ENCODE measurements at places on chromosomes 11 and 22. TPM values are rescaled to one million over a fixed set of nuclear protein-coding genes. Genes with fewer than 3 reads are reported as not detected.
A peak's percentile ranks its signal among the peaks of the same experiment; 100 is the strongest.

The SREBF2 gene
- total RNA-seq, result 194 TPM

The TMEM191C gene
- 2.1 TPM for total RNA-seq

The SLC17A6 gene
- 1.4 TPM for total RNA-seq

GRCh38 chr22:48943567-48944432 lies 883.9 kb downstream of the BRD1 start:
- peak; percentile 40 for DNase-seq
- H3K27ac ChIP-seq, result peak overlapping the region; percentile 22
- no peaks in the 10 kb centered on the region for H3K27me3 ChIP-seq
- H3K36me3 ChIP-seq, result no peaks in the 10 kb centered on the region

The APOBEC3F gene
- total RNA-seq, result 5.9 TPM

The LRRC75B gene
- total RNA-seq, result 15.4 TPM

The APOA4 gene
- total RNA-seq, result not detected

DNA sequence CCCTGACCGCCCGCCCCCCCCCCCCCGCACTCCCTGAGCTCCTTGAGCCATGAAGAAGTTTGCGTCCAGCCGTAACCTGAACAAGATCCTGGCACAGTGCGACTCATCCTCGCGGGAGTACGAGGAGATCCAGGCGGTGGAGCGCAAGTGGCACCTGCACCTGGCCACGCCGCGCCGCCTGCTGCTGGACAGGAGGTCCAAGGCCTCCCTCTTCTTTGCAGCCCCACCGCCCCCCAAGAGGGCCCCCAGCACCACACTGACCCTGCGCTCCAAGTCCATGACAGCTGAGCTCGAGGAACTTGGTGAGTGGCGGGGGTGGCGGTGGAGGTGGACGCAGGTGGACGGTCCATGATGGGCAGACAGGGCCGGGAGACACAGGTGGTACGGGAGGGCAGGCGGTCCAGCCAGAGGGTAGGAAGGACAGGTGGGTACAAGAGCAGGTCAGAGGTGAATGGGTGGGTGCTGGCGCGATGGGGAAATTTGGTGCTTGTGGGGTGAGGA lies 32.1 kb upstream of the ACR start:
- H3K27ac ChIP-seq, result no peak overlapping the region
- peaks cover 7% of the 10 kb centered on the region for H3K36me3 ChIP-seq
- peaks cover 32% of the 10 kb centered on the region for H3K4me1 ChIP-seq
- DNase-seq, result no peak

The C1QTNF5 gene
- 2.1 TPM for total RNA-seq

DNA sequence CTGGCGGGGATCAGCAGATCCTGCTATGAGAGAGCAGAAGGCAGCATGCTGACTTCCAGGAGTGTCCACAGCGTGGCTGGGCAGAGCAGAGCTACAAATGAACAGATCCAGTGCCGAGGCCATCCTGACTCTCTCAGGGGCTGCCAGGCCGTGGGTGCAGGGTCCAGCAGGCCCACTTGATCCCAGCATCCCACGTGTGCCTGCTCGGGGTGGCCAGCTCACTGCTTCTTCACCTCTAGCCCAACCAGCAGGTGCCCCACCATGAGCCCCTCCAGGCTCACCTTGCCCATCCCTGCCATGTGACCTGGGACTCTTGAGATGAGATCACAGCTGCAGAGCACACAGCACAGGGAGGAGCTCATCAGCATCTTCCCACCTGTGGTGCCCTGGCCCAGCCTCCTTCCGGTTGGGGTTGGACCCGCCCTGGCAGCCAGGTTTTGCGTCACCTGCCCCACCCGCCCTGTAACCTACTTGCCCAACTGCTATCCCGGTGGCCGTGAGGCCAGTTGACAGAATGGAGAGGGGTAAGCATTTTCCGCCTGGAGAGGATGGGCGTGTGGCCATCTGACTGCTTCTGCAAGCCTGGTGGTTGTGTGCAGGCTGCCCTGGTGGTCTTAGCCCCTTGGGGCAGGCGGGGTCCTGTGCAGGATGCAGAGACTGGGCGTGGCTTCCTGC lies 11.0 kb downstream of the TANGO2 start:
- DNase-seq, result no peak
- H3K4me1 ChIP-seq, result no peaks in the 10 kb centered on the region
- H3K36me3 ChIP-seq, result no peaks in the 10 kb centered on the region
- H3K27ac ChIP-seq, result no peak overlapping the region
- H3K27me3 ChIP-seq, result no peaks in the 10 kb centered on the region
- H3K4me3 ChIP-seq, result no peak overlapping the region

GRCh38 chr22:47307326-47307725 lies 544.9 kb downstream of the TBC1D22A start:
- no peaks in the 10 kb centered on the region for H3K4me1 ChIP-seq
- H3K27ac ChIP-seq, result no peak overlapping the region
- DNase-seq, result no peak
- H3K27me3 ChIP-seq, result peaks cover 32% of the 10 kb centered on the region
- H3K36me3 ChIP-seq, result no peaks in the 10 kb centered on the region
- H3K4me3 ChIP-seq, result no peak overlapping the region

DNA sequence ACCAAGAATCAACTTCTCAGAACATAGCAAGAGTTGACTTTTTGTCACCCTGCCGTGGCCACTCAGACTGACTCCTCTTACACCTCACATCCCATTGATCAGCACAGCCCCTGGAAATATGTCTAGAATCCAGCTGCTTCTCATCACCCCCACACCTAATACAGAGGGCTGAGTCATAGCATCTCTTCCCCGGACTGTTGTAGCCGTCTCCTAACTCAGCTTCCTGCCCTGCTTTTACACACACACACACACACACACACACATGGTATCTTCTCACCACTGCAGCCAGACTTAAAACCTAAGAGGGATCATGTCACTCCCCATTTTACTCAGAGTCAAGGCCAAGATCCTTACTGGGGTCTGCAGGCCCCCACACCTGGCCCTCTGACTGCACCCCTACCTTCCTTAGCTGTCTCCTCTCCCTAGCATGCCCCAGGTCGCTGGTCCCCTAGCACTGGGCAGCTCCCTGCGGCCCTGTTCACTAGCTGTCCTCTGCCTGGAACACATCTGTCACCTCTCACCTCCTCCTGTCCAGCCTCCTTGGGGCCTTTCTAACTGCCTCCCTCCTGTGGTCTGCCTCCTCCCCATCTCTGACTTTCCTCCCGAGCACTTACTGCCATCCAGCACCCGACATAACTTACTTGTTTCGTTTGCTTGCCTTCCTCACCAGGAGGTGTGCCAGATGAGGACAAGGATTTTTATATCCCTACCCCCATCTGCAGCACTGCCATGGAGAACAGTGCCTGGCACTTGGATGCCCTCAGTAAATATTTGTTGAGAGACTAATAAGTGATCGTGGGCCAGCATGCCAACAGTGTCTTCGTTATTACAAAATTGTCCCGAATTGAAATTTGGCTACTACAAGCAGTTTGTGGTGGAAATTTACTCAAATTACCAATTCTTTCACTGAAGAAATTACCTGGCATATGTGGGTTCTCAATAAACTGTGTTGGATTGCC lies 61.9 kb downstream of the BMAL1 start:
- no peaks in the 10 kb centered on the region for H3K27me3 ChIP-seq
- H3K27ac ChIP-seq, result peak overlapping the region; percentile 4
- H3K4me3 ChIP-seq, result no peak overlapping the region
- H3K4me1 ChIP-seq, result peaks cover 19% of the 10 kb centered on the region
- no peak for DNase-seq
